ENCODE measurements at places on chromosomes 7 and 10.

GRCh38 chr10:70597856-70598815 is 4.4 kb downstream of the PRF1 start:
- DNase-seq, result no peak

GRCh38 chr10:7788639-7789286 is 786 bp downstream of the ATP5F1C start:
- peak; percentile 25 for DNase-seq

DNA sequence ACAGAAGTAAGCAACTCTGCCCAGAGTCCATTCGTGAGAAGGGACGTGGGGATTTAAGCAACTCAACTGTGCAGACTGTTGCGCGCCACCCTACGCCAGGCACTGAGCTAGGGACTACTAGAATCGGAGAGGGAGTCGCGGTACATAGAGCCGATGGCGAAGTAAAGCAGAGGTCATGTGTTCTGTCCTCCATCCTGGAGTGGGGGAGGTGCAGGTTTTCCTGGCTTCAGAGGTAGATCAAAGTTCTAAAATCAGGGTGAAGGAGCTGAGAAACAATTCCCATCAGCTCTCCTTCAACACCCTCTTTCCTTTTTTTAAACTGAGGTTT is 23.2 kb downstream of the SLC35G1 start:
- DNase-seq, result no peak

- DNase-seq, result no peak
Observed at GRCh38 chr10:89093728-89094127, 103.1 kb downstream of the FAS start.

- DNase-seq, result no peak
Observed at GRCh38 chr7:66564045-66564444, 64.6 kb upstream of the KCTD7 start.

DNA sequence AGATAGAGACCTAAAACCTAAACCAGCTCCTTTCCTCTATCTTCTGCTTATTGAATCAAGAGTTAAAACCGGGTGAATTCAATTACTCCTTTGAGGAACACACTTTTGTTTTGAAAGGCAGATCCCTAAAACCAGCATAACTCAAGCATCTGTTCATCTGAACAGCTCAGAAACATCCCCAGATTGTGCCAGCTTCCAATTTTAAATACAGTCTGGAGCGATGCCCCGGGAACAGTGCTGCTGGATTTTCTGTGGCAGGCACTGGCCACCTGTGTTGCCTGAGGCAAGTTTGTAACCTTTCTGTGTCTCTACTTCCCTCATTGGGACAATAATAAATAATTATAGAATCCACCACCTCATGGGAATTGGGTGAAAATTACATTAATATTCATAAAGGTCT is 281.4 kb upstream of the NFE2L3 start:
- no peak for DNase-seq
